Stimulated activated CD4-positive, alpha-beta T cell treated with anti-CD3 and anti-CD28 coated beads, Interleukin-15, amount 100 ng/mL, for 1 hour (primary cell): ENCODE measurements at places on chromosomes 6 and 20.

GRCh38 chr6:114195631-114196403, 147.0 kb downstream of the HS3ST5 start:
- DNase-seq: no peak

GRCh38 chr6:111607279-111607678, 1.6 kb upstream of the TRAF3IP2 start:
- DNase-seq: no peak

DNA sequence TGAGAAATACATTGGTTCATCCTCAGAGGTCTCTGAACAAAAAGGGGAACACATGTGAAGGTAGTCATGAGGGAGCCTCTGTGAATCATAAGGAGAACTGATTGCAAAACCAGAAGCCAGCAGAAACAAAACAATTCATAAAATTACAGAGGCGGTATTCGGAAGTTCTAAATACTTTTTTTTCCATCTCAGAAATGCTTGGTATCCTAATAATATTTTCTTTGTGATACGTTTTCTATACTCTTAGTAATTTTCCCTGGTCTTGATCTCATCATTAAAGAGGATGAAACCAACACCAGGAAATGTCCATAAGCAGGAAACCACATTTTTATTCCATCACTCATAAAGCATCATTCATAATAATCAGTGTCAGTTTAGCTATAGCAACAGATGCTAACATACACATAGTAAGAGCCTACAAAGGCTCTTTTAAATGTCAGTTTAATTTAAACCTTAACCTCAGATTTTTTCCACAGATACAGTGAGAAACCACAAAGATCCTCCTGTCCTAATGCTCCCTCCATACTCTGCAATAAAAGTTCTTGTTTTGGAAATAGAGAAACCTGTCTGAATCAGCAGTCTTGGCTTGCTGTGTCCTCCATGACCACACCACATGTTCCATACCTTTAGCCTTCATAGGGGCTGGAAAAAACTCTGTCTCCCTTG, 29.2 kb downstream of the SGK1 start:
- DNase-seq: no peak

DNA sequence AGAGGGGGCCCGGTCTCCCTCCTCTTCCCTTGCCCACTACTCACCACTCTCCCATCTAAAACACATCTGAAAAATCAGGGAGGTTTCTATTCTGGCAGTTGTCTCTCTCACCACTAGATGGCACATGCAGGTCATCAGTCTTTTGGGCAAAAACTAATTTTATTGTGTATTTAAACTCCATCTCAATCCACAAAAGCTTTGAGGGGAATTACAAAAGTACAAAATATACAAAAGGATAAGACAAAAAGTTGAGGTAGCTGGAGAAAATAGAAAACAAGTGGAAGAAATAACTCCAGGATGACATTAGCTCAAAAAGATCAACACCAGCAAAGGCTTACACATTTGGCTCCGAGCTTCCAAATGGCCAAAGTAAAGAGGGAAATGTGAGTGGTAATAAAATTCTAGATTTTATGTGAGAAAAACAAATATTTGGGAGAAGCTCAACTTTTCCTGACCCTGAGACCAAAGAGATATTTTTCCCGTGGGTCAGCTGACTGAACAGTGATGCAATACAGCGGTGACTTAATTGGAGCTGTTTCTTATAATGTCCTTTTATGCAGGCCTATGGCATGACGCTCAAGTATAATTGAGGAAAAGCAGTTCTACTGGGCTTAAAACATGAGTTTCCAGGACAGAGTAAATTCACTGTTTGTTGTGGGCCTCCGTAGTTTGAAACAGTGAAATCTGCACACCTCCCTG, 79.8 kb upstream of the CHD6 start:
- no peak for DNase-seq

- DNase-seq: no peak
Measured at GRCh38 chr6:42914546-42914945, 1.3 kb upstream of the PTCRA start.

DNA sequence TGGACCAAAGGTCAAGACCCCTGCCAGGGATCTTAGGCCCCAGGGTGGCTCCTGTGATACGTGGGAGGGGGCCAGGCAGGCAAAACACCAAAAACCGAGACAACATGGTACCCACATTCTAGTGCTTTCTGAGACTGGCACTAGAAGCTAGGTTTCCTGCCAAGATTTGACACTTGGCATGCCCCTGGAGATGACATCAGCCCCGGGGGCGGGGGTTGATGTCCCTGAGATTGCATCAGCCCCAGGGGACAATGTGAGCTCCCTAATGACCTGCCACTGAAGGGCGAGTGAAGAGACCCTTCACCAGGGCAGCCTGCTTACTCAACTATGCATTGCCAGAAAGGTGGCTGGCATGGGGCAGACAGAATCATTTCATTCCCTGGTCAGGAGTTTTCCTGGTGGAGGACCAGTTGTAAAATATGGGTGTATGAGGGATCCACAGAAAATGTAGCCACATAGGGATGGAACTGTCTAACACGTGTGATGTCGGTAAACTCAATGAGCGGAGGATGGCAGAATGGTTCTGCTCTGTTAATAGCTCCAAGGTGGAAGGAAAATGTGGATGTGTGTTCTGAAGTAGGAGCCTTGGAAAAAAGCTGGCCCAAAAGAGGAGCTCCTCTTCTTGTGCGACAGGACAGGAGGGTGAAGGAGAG, 219.7 kb downstream of the UNC5CL start:
- DNase-seq: no peak

DNA sequence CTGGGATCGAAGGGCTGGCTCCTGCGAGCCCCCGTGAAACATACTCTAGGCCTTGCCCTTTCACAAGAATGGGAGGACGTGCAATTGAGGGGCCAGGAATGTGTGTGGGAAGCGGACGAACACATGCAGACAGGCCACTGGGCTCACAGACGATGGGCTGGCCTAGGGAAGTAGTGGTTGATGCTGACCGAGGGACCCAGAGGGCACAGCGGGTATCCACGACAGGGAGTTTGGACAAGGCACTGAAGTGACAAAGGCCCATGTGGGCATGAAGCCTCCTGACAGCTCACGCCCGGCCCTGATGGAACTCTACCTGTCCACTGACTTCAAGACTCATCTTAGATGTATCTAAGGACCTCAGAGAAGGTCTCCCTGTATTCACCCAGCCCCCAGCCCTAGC, 52.2 kb downstream of the MYH7B start:
- DNase-seq: no peak

- no peak for DNase-seq
Measured at GRCh38 chr6:147853574-147853973, 345.1 kb downstream of the SAMD5 start.

DNA sequence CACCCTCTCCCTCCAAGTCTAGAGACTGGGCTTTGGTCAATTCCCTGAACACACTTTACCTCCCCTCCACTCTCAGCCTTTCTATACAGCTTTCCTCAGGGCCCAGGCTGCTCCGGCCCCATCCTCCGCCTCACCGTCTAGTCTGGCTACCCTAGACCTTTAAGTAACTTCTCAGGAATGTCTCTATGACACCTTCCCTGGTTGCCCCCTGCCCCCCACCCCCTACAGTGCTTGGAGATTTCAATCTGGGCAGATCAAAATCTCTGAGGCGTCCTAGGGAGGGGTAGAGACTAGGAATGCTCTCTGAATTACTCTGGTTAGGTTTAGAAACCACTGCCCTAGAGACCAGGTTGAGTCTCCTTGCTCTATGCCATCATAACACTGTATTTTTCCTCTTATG, 6.1 kb downstream of the UBE2J1 start:
- no peak for DNase-seq

DNA sequence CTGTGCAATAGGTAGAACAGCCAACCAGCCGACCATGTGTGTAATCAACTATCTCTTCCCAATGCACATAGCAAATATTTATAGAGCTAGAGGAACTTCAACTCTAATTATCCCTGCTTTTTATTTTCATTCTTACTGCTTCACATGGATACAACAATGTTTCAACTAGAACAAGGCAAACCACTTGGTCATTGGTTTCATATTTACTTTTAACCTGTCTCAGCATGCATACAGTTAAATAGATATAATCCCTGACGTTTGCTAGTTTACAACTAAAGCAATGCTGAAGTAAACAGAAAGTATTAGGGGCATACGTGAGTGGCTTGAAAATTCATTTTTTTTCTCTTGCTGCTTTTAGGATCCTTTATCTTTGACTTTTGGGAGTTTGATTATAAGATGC, 318.5 kb upstream of the MAP3K7 start:
- DNase-seq: no peak

GRCh38 chr6:51960419-51960818, 127.0 kb downstream of the PKHD1 start:
- DNase-seq: no peak

DNA sequence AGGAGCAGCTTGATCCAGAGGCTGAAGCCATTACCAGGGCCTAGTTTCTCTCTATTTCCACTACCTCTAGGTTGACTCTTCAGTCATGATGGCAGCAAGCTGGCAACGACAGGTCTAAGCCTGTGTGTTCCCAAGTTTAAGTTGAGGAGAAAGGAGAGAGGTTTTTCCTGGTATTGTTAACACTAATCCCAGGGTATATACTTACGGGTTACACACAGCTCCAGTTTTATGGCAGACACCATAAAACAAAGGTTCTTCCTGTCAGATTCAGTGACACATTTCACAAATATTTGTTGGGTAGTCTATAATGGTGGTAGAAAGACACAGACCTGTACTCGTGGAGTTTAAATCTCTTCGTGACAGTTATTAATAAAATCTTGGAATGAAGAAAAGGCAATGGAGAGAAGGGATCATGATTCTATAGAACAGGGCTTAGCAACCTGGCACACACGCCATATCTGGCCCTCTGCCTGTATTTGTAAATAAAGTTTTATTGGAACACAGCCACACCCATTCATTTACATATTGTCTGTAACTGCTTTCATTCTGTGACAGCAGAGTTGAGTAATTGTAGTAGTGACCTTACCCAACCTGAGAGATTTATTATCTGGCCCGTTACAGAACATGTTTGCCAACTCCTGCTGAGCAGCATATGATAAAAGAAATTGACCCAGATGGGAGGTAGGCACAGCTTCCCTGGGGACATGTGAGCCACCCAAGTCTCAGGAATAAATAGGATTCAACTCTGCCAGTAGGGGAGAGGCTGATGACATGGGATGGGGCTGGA, 323.3 kb downstream of the CDH4 start:
- no peak for DNase-seq

DNA sequence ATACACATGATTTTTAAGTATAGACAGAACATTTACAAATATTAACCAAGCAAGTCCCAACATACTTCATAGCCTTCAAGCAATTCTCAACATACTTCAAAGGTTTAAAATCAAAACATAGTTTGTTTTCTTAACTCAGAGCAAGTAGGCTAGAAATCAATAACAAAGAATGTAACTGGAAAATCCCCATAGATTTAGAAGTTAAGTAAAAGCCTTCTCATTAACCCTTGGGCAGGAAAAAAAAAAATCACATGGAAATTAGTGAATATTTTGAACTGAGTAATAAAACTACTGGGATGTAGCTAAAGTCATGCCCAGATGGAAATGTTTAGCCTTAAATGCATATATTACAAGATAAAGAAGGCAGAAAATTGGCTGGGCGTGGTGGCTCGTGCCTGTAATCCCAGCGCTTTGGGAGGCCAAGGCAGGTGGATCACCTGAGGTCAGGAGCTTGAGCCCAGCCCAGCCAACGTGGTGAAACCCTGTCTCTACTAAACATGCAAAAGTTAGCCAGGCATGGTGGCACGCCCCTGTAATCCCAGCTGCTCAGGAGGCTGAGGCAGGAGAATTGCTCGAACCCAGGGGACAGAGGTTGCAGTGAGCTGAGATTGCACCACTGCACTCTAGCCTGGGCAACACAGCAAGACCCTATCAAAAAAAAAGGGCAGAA, 316.1 kb downstream of the TAF4 start:
- DNase-seq: no peak

- DNase-seq: no peak
Measured at GRCh38 chr20:32792731-32793458, 26.9 kb upstream of the MAPRE1 start.

- DNase-seq: no peak
Measured at GRCh38 chr20:8457978-8458377, 325.9 kb downstream of the PLCB1 start.

- DNase-seq: no peak
Measured at GRCh38 chr6:138891255-138891986, 95.5 kb downstream of the ECT2L start.

DNA sequence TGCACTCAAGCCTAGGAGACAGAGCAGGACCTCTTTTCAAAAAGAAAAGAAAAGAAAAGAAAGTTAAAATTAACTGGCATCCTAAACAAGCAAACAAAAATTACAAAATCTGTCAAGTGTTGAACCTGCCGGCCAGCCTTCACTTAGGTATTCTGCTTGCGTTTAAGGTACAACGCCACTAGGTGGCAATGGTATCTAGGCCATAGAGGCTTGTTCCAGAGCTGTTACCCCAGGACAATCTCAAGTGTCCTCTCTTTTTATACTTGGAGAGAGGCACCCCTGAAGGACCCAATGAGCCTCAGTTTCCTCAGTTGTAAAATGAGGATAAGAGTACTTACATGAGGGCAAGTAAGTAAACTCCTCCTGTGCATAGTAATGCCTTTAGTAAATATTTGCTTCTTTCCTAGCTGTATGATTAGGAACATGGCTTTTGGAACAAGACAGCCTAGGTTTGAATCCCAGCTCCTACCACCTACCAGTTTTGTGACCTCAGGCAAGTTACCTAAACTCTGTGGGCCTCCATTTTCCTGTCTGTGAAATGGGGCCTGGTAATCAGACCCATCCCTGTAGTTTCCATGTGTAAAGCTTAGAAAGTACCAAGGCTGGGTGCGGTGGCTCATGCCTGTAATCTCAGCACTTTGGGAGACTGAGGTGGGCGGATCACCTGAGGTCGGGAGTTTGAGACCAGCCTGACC, 5.8 kb upstream of the PACSIN1 start:
- DNase-seq: peak; percentile 11

DNA sequence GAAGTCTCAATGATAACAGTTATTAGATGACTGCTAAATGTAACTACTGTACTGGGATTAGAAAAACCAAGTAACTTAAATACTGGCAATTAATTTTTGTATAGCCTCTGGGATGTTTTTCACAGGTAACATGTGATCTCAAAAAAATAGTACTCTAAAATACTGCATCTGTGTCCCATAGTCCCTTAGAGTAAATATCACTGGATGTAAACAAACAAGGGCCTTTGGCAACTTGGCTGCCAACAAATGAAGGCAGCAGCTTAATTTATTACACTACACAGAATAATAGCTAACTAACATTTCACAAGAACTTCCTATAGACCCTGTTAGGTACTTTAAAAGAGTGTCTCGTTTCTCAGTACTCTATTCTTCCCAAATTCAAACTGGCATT, 14.0 kb downstream of the ARHGAP18 start:
- DNase-seq: no peak

GRCh38 chr6:28673787-28674671, 148.3 kb downstream of the GPX5 start:
- peak; percentile 45 for DNase-seq

DNA sequence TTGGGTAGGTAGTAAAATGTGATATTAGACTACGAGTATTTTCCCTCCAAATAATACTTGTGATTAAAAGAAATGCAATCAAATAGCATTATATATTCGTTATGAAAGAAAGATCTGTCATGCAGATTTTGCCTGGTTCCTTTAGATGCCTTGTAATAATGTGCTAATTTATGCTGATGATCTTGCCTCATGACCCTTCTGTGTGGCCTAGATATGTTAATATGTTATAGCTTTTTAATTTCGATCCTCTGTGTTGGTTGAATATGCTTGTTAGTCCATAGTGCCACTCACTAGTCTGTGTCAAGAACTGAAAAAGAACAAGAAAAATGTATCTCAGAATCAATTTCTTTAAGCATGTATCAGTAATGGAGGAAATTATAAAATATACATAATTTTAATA, 31.9 kb downstream of the CDKAL1 start:
- no peak for DNase-seq
